Left ventricle myocardium inferior (tissue), 1 donor: ENCODE measurements at places on chromosomes 2 and 18. TPM values are rescaled to one million over a fixed set of nuclear protein-coding genes. Genes with fewer than 3 reads are reported as not detected.

Gene NFATC1
- 18.3 TPM for total RNA-seq

GRCh38 chr2:241925821-241926441, 56.4 kb downstream of the RTP5 start:
- H3K27ac ChIP-seq: no peak overlapping the region
- no peak overlapping the region for H3K4me3 ChIP-seq
- peaks cover 21% of the 10 kb centered on the region for H3K27me3 ChIP-seq
- no peak for DNase-seq

DNA sequence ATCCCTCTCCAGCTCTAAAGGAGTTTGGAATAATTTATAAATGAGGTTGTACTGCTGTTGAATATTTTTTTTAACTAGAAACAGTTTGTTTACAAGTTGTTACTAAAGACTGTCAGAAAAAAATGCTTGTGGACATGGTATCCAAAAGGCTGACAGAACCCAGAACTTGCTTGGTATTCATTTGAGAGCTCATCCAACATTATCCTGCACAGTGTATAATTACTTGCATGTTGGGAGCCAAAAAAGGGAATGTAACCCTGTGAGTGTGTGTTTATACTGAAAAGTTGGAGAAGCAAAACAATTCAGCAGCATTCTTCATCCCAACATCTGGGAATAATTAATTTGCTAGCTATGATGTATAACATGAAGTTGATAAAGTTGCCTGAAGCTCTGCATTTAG, 42.1 kb upstream of the EHBP1 start:
- no peaks in the 10 kb centered on the region for H3K27me3 ChIP-seq
- H3K4me1 ChIP-seq: peaks cover 29% of the 10 kb centered on the region
- H3K36me3 ChIP-seq: no peaks in the 10 kb centered on the region
- no peak for DNase-seq
- H3K27ac ChIP-seq: peak overlapping the region; percentile 60
- H3K4me3 ChIP-seq: no peak overlapping the region

- H3K36me3 ChIP-seq: no peaks in the 10 kb centered on the region
- peaks cover 15% of the 10 kb centered on the region for H3K4me1 ChIP-seq
- H3K27me3 ChIP-seq: peaks cover 22% of the 10 kb centered on the region
- H3K4me3 ChIP-seq: no peak overlapping the region
- DNase-seq: no peak
These were observed 86.8 kb upstream of the PXDN start for GRCh38 chr2:1830936-1831619.

DNA sequence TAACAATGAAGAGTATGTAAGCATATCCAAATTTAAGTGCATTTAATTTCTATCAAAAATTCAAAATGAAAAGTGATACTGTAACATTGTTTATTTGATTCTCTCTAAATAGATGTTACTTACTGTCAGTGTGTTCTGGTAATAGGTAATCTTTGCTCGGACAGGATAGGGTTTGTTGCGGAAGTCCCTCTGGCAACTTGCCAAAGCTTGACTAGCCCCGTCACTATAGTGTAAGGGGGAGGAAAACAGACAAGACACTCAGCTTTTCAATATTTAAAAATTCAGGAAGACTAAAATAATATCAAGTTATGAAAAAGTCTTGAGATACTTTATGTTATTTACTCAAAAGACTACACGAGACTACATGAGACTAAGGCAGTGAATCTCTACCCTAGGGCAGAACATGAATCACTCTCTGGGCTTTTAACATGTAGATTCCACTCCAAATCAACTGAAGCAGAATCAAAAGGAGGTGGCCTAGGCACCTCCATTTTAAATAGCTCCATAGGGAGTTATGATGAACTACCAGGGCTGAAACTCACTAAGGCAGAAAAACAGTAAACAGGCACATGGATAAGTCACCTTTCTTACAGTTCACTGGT, 5.9 kb downstream of the LMAN1 start:
- H3K4me1 ChIP-seq: peaks cover 51% of the 10 kb centered on the region
- H3K36me3 ChIP-seq: peaks cover 80% of the 10 kb centered on the region
- H3K27me3 ChIP-seq: no peaks in the 10 kb centered on the region
